ENCODE measurements at places on chromosomes 7 and 10. TPM values are rescaled to one million over a fixed set of nuclear protein-coding genes. Genes with fewer than 3 reads are reported as not detected.

Gene SFTPA1
- total RNA-seq, result not detected

Gene STEAP4
- not detected for total RNA-seq

Gene PLXDC2
- total RNA-seq, result 0.05 TPM

Gene DPYSL4
- 1.2 TPM for total RNA-seq

Gene NEUROD6
- total RNA-seq, result not detected

DNA sequence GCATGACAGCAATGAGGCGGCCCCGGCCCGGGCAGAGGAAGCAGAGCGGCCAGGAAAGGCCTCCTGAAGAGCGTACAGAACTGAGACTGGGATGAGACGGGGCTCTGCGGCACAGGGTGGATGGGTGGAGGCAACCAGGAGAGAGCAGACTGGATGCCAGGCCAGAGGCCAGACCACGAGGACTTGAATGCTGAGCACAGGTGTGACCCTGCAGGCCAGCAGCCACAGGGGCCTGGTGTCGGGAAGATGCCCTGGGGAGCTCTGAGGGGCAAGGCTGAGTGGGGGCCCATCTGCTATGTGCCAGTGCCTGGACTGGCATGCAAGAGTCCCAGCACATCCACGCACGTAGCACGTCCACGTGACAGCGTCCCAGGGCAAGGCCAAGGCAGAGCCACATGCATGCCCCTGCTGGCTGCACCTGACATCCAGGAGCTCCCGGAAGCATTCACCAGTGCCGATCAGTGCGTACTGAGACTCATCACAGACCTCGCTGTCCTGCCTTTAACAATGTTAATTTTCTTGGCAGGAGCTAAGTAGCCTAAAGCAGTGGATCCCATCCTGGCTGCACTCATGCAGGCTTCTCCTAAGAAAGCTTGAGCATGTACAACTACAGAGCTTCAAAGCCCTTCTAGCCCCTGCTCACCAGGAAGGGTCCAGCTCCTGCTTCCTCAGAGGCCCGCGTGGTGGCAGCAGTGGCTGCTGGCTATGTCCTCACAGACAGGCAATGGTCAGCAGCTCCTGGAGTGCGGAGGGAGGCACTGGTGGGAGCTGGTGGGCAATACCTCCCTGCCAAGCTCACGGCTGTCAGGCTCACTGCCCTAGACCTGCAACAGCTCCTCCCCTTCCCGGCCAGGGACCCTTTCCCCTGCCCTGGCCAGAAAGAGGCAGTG is 18.0 kb downstream of the GRID1 start:
- DNase-seq, result no peak
- H3K27me3 ChIP-seq, result no peaks in the 10 kb centered on the region
- H3K4me1 ChIP-seq, result peaks cover 19% of the 10 kb centered on the region
- no peaks in the 10 kb centered on the region for H3K36me3 ChIP-seq
- no peak overlapping the region for H3K27ac ChIP-seq
- H3K4me3 ChIP-seq, result no peak overlapping the region

GRCh38 chr7:1236132-1236661 is 3.5 kb downstream of the UNCX start:
- peaks cover 67% of the 10 kb centered on the region for H3K27me3 ChIP-seq
- H3K27ac ChIP-seq, result no peak overlapping the region
- H3K36me3 ChIP-seq, result peaks cover 17% of the 10 kb centered on the region
- H3K4me3 ChIP-seq, result no peak overlapping the region

DNA sequence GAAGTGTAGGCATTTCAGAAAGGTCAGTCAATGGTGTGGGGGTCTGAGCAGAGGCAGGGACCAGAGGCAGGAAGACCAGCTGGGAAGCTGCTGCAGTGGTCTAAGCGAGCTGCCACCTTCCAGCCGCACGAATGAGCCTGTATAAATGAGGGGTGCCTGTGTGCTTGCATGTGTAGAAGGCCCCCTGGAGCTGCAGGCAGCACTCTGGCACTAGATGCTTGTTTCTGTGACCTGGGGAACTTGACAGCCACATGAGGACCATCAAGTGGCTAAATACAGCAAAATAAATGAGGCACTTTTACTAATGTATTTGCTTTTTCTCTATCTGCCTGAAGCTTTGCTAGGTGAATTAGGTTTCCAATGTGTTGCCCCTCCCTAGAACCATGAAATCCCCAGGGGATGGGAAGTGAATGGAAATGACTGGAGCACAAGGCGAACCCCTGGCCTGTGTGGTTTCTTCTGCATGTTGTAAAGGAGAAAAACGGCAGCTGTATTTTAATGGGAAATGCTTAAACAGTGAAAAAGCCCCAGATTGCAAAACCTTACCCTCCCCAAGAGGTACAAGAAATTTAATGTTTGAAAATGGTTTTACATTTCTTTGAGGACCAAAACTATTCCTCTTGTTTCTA is 57.7 kb downstream of the PYROXD2 start:
- no peak for DNase-seq
- H3K36me3 ChIP-seq, result no peaks in the 10 kb centered on the region

DNA sequence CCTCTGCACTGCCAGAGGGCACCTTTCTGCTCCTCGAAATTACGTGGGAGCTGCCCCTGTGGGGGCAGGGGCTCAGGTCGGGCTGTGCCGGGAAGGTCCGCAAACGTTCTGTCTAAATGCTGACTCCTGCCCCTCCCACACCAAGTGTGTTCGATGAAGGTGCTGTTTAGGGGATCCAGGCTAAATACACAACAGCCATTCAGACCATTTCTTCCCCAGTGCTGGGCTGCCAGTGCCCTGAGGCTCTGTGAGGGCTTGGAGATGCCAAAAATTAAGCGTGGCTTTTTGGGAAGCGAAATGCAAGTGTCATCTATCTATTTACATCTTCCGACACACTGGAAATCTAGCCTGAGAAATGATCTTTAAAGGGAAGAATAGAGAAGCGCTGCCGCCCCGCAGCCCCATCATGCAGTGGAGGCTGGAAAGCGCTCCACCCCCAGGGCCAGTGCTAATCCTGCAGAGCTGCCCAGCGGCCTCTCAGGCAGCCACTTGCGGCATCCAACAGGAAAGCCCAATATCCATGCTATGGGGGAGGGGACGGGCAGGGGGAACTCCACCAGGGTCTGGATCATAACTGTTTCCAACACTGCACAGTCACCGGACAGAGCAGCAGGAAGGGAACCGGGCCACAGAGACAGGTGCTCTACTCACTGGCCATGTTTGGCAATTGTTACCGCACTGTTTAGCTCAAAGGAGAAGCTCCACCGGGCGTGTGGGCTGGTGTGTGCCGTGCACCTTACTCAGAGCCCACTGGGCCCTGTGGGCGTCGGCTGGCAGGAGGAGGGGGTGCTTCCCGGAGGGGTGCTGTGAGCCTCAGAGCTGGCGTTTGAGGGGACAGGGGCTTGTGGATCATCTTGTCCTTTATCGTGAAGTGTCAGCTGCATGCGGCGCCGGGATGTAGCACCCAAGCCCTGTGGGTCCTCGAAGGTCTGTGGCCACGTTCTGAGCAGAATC is 205.5 kb downstream of the DNAJB6 start:
- H3K4me1 ChIP-seq, result peaks cover 2% of the 10 kb centered on the region
- H3K4me3 ChIP-seq, result no peak overlapping the region
- H3K27ac ChIP-seq, result no peak overlapping the region

DNA sequence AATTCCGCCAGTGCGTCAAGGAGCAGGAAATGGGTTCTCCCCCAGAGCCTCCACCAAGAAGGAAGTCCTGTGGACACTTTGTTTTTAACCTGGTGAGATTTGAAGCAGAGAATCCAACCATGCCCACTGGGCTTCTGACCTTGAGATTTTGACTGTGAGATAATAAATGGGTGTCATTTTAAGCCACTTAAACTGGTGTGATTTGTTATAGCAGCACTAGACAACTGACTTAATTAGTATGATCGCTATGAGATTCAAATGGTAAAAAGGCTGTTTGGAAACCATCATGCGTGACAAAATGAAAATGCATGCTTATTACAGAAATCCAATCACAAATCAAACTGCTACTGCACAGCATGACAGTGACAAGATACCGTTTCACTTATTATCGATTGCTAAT is 98.0 kb downstream of the ADAM12 start:
- no peak for DNase-seq
- no peaks in the 10 kb centered on the region for H3K36me3 ChIP-seq
- no peak overlapping the region for H3K27ac ChIP-seq
- no peaks in the 10 kb centered on the region for H3K4me1 ChIP-seq
- H3K27me3 ChIP-seq, result no peaks in the 10 kb centered on the region
- no peak overlapping the region for H3K4me3 ChIP-seq

DNA sequence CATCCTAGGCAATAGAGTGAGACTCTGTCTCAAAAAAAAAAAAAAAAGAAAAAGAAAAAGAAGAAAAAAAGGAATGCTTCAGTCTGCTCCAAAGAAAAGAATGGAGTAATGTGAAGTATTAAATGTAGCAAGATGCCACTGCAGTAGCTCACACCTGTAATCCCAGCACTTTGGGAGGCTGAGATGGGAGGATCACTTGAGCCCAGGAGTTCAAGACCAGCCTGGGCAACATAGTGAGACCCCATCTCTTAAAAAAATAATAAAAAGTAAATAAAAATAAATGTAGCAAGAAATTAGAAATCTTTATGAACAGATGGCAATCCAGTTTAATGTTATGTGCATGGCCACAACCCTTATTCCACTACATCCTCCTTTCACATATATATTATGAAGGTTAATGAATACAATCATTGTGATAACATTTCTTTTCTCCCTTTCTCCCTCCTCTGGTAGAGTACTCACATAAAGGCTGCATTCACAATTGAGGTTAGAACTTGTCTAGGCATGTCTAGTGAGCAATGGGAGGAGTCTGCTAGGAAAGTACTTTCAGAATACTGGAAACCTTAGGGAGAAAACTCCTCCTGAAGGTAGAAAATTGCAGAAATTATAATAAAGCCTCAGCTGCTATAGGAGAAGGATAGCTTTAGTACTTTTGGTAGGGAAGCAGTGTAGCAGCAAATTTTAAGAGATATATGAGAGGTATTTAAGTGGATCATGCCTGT is 20.4 kb downstream of the KLLN start:
- H3K36me3 ChIP-seq, result no peaks in the 10 kb centered on the region
- no peak for DNase-seq
- H3K4me3 ChIP-seq, result no peak overlapping the region
- H3K4me1 ChIP-seq, result peaks cover 14% of the 10 kb centered on the region
- no peaks in the 10 kb centered on the region for H3K27me3 ChIP-seq

GRCh38 chr10:71806704-71807556 is 33.6 kb upstream of the VSIR start:
- H3K27ac ChIP-seq, result no peak overlapping the region
- no peak for DNase-seq
- H3K4me3 ChIP-seq, result no peak overlapping the region
- H3K27me3 ChIP-seq, result peaks cover 8% of the 10 kb centered on the region
- H3K36me3 ChIP-seq, result no peaks in the 10 kb centered on the region

- no peak overlapping the region for H3K4me3 ChIP-seq
- H3K27me3 ChIP-seq, result no peaks in the 10 kb centered on the region
- no peak overlapping the region for H3K27ac ChIP-seq
Observed at GRCh38 chr10:24341897-24342296, 133.0 kb downstream of the KIAA1217 start.

DNA sequence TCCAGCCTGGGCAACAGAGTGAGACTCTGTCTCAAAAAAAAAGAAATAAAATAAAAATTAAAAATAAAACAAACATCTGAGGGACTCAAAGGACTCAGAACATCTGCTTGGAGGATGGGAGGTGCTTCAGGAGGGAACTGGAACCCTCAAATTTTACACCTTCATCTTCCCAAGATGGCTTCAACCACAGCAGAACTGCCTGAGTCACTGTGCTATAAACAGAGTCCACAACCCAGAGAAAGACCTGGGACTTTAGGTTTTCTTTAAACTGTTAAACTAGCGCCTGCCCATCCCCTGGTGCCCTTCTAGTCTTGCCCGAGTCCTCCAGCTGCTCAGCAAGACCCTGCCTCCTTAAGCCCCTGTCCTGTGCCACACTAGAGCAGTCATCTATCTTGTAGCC is 40.8 kb downstream of the RGS10 start:
- H3K4me3 ChIP-seq, result peak overlapping the region; percentile 70
- H3K27me3 ChIP-seq, result no peaks in the 10 kb centered on the region
- H3K4me1 ChIP-seq, result peaks cover 94% of the 10 kb centered on the region
- H3K27ac ChIP-seq, result peak overlapping the region; percentile 98

DNA sequence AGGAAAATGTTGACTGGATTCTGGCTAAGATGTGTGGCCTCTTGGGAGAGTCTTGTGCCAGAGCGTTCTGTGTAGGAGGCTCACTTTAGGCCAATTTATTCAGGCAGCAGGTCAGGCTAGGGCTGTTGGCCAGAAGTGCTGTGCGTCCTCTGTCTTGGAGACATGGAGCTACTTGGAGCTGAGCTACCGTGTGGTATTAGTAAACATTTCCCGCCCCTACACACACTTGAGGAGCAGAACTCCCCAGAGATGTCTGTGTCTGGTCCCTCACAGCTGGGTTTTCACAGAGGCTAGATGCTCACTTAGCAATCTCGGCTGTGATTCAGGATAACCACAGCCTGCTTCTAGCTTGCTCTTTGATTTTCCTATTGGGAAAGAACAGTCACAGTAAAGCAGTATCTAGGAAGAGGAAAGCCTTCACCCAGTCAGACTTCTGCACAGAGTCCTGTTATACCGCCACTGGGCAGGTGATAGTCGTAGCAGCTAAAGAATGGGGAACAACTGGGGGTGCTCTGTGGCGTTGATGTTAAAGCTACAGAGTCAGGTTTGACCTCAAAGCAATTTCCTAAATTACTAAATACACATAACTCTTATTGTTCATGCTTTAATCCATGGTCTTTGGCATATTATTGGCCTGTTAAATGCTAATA is 86.7 kb downstream of the MDFIC start:
- peak; percentile 43 for DNase-seq
- peak overlapping the region; percentile 96 for H3K27ac ChIP-seq
- H3K27me3 ChIP-seq, result no peaks in the 10 kb centered on the region
- H3K4me3 ChIP-seq, result peak overlapping the region; percentile 72

GRCh38 chr10:116030576-116030975 is 242.4 kb downstream of the GFRA1 start:
- no peak for DNase-seq
- no peaks in the 10 kb centered on the region for H3K36me3 ChIP-seq
- no peaks in the 10 kb centered on the region for H3K27me3 ChIP-seq
- H3K4me1 ChIP-seq, result no peaks in the 10 kb centered on the region

- no peak overlapping the region for H3K27ac ChIP-seq
- no peak overlapping the region for H3K4me3 ChIP-seq
- no peaks in the 10 kb centered on the region for H3K27me3 ChIP-seq
- H3K36me3 ChIP-seq, result peaks cover 18% of the 10 kb centered on the region
Observed at GRCh38 chr7:56048245-56048644, 3.0 kb downstream of the PSPH start.

- peaks cover 2% of the 10 kb centered on the region for H3K27me3 ChIP-seq
- no peaks in the 10 kb centered on the region for H3K4me1 ChIP-seq
- H3K4me3 ChIP-seq, result no peak overlapping the region
- H3K27ac ChIP-seq, result no peak overlapping the region
- DNase-seq, result no peak
Observed at GRCh38 chr7:115153769-115154477, 232.0 kb downstream of the MDFIC start.

DNA sequence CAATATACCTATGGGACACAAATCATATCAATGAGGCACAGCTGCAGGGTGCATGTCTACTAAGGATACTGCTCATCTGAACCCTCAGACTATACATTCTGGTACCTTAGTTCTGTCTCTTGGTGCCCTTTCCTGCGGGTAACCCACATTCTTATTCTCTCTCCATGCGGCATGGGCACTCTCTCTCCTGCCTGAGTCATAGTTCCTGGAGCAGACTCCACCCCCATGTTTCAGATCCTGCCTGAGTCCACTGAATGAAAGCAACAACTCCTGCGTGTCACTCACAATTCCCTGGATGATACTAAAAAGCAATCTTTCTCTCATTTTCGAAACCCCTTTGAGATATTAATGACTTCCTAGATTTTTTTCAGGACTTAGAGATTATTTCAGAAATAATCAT is 653.1 kb upstream of the C7orf33 start:
- no peaks in the 10 kb centered on the region for H3K27me3 ChIP-seq
- no peaks in the 10 kb centered on the region for H3K4me1 ChIP-seq
- H3K36me3 ChIP-seq, result no peaks in the 10 kb centered on the region
- no peak overlapping the region for H3K4me3 ChIP-seq
